ENCODE measurements at places on chromosomes 3 and 15.
A peak's percentile ranks its signal among the peaks of the same experiment; 100 is the strongest.

DNA sequence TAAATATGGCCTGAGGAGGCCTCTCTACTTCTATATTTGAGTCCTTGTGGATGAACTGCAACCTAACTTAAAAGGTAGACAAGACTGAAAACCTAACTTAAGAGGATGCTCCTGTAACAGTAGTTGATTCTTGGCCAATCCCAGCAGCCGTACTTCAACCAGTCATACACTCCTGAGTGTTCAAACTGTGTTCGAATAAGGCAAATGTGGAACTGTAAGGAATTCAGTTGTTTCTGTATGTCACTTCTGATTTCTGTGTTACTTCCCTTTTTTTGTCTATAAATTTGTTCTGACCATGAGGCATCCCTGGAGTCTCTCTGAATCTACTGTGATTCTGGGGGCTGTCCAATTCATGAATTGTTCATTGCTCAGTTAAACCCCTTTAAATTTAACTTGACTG, 20.5 kb downstream of the GALK2 start:
- DNase-seq, result no peak

DNA sequence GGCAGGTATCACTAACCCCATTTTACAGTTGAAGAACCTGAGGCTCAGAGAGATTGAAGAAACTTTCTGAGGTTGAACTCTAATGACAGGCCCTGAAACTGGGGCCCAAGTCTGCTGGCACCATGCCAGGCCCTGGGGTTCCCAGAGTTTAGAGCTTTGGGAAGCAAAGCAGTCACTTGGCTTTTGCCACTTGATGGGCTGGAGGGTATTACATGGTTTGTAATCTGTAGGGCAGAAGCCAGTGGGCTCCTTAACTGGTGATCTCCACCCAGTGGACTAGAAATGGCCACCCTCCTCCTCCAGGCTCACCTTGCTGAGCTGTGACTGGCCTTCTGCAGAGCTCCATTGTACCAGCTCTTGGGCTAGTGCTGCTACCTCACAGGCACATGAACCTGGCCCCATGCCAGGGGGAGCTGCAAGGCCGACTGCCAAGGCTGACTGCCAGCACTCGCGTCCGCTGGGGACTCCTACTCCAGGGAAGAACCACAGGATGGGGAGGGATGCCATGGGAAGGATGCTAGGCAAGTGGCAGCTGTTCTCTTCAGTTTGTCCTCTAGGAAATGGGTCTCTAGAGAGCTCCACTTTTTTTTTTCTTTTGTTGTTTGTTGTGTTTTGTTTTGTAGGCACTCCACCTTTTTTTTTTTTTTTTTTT, 104.8 kb downstream of the ETFA start:
- DNase-seq, result no peak

GRCh38 chr3:129867506-129868124, 25.9 kb downstream of the TMCC1 start:
- no peak for DNase-seq

DNA sequence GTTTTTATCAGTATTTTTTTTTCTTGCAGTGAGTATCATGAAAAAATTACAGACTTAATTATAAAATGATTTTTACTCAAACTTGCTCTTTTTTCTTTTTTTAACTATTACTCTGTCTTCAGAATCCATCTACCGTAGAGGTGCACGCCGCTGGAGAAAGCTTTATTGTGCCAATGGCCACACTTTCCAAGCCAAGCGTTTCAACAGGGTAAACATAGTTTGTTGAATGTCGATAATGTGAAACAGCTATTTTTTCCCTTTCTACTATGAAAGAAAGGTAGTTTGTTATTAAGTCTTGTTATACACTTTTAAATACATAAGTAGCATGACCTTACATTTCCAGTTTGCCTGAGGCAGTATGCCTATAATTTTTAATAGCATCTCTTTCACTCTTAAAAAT, 45.6 kb downstream of the PRKCI start:
- DNase-seq, result no peak

- DNase-seq, result peak; percentile 2
Observed at GRCh38 chr3:93906245-93906644, 67.5 kb downstream of the PROS1 start.

DNA sequence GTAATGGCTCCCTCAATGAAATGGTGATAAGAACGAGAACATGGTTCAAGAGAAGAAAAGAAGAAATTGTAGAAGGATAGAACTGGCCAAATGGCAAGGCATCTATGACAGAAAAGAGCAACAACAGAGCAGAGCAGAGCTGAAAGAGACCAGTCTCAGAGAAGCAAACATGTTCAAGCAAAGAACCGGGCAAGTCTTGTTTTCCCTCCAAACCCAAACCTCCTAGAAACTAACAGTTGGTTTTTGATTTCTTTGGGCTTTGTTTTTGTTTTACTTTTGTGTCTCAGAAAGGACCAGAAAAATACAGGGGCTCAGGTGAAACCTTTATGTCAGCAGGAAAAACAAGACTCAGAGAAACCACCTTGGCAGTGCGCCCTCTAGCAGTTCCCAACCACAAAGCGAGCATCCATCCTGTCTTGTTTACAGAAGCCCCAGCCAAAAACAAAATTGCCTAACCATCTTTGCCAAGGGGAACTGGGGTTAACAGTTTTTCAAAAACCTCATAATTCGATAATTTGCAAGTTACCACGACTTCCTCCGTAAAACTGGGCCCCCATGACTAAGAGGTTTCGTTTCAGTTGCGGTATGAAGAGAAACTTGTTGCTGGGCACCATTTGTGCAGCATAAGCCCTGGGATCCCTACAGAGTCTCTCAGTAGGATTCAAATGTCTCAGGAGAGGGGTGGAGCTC, 159.2 kb upstream of the SLC24A5 start:
- peak; percentile 53 for DNase-seq

- no peak for DNase-seq
Observed at GRCh38 chr3:124320976-124321375, 329.1 kb upstream of the ROPN1 start.

GRCh38 chr3:173225351-173225750, 84.3 kb upstream of the SPATA16 start:
- no peak for DNase-seq

GRCh38 chr3:197398286-197398878, 100.0 kb upstream of the DLG1 start:
- no peak for DNase-seq

DNA sequence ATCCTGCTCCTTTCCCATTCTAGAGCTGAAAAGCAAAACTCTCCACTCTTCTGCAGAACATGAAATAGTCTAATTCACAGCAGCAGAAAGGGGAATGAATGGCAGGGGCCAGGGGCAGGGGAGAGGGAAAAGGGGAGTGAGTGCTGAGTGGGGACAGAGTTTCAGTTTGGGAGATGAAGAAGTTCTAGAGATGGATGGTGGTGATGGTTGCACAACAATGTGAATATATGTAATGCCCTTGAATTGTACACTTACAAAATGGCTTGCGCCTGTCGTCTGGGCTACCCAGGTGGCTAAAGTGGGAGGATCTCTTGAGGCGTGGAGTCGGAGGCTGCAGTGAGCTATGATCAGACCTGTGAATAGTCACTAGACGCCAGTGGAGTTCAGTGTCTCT, 78.5 kb upstream of the MEF2A start:
- DNase-seq, result no peak

DNA sequence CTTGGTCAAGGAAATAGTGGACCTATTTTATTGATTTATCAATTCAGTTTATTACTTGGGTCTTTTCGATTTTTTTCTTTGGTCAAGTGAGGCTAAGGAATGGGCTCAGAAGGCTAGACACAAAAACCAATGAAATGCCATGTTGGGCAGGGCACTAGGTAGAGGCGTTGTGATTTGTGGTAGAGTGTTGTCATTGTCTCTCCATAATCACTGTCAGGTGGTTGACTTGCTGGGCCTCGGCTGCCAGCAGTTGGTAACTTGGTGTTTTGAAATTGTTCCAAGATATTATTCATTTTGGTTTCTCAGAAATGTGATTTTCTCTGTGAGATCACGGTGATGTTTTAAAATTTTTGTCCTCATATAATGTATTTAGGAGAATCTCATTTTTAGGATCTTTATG, 173.6 kb downstream of the KLHL25 start:
- no peak for DNase-seq

DNA sequence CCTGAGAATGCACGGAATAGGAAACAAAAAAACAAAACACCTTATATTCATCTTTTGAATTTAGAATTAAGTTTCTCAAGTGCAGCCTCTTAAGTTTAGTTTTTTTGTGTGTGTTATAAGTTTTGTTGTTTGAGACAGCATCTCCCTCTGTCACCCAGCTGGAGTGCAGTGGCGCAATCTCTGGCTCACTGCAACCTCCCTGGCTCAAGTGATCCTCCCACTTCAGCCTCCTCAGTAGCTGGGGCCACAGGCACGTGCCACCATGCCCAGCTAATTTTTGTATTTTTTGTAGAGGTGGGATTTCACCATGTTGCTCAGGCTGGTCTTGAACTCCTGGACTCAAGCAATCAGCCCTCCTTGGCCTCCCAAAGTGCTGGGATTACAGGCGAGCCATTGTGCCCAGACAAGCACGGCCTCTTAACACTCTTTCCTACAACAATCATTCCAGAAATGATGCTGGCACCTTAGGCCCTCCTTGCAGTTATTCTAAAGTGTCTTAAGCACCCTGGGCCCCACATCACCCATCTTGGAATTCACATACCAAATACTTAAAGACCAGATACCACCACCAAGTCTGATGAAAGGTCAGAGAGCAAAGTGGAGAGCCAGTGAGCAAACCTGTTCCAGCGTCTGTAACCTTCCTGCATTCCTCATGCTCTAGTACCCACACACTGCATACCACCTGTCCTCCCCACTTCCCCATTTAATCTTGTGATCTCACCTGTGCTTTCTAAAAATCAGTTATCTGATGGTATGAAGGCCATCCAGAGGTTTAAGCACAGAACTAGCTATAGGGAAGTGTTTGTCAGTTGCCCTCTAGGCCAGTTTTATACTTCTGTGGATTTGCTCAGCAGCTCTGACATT, 6.9 kb upstream of the SPG11 start:
- no peak for DNase-seq

GRCh38 chr15:87123676-87124382, 1044.2 kb downstream of the AGBL1 start:
- DNase-seq, result no peak

- no peak for DNase-seq
Observed at GRCh38 chr3:171416061-171416460, 44.1 kb downstream of the TNIK start.

DNA sequence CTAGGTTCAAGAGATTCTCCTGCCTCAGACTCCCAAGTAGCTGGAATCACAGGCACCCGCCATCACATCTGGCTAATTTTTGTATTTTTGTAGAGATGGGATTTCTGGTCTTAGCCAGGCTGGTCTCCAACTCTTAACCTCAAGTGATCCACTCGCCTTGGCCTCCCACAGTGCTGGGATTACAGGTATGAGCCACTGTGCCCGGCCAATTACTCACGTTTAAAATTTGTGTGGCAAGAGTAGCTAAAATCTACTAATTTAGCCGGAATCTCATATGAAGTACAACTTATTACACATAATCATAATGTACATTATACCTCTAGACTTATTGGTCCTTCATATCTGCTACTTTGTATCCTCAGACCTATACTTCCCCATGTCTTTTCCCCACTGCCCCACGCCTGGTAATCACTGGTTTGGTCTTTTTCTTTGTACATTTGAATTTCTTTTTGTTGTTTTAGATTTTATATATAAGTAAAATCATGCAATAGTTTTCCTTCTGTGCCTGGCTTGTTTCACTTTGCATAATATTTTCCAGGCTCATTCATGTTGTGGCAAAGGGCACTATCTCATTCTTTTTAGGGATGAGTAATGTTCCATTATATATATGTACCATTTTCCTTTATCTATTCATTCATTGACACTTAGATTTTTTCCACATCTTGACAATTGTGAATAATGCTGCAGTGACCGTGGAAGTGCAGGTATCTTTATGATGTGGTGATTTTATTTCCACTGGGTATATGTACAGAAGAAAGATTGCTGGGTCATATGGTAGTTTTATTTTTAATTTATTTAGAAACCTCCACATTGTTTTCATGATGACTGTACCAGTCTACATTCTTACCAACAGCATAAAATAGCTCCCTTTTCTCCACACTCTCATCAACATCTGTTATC, 605.0 kb upstream of the CBLB start:
- no peak for DNase-seq

DNA sequence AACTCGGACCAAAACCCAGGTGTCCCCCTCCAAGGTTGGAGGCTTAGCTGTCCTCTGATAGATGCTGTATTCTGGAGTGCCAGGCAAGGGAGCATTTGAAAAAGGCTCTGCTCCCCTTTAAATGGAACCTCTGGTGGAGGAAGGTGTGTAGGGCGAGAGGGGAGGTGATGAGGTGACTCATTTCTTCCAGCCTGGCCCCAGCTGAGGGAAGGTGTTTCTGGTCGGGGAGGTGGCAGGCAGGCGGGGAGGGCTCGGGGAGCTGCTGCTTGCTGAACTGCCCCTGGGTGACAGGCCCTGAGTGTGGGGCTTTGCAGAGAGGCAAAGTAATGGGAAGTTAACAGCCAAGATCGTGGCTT, 18.8 kb downstream of the PSTPIP1 start:
- peak; percentile 88 for DNase-seq

- DNase-seq, result no peak
Observed at GRCh38 chr3:195583831-195584542, at the start of gene APOD. Gene APOD (minus strand): TSS chr3:195583940. CDS start chr3:195579461, 4,479 bp downstream.

GRCh38 chr3:58899953-58900298, 149.9 kb downstream of the CFAP20DC start:
- DNase-seq, result no peak

DNA sequence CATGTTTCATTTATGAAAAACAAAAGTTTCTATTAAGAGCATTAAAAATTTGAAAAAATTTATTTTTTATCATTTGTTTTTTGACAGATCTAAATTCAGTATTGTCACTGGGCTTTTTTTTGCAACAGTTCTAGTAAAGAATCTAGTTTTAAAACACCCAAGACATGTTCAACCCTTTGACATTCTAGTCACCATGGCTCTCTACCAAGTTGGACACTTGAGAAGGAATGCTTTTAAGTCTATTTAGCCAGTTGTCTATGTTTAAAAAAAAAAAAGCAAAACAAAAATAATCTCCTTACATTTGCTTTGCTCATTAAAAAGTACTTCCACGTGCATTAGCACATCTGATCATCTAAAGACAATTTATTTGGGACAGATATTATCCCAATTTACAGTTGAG, 417.5 kb downstream of the RSL24D1 start:
- DNase-seq, result no peak

DNA sequence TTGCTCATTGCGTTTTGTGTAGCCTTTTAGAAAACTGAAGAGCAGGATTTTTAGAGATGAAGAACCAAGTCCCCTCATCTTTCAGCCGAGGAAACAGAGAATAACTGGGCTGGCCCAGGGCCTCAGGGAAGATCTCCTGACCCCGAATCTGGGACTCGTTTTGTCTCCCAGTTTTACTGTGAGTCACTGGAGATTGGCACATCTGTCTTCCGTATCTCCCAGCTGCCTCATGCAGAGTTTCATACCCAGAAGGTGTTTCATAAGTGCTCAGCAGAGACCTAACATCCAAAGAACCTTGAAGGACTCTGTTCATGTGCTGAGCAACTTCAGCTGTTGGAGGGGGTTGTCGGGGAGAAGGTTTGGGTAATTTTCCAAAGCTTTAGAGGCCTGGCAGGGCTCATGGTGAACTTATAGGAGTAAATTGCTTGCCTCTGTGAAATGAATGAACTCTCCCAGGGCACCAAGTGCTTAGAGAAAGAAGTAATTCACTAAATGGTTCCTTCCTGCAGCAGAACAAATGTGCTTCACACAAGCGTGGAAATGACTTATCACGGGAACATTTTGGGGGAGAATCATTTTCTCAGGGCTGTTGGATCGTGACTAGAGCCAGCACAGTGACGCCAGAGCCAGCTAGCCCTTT, 121.4 kb downstream of the FAM43A start:
- DNase-seq, result no peak

GRCh38 chr3:112333381-112334317, 693 bp downstream of the CD200 start:
- peak; percentile 23 for DNase-seq

Data from GM10248 (cell line).